Activated T-cell treated with anti-CD3 and anti-CD28 coated beads, Interleukin-2, amount 50 U/mL, for 72 hours (primary cell): ENCODE measurements at places on chromosomes 3 and 15. TPM values are rescaled to one million over a fixed set of nuclear protein-coding genes. Genes with fewer than 3 reads are reported as not detected.

- no peak overlapping the region for H3K4me3 ChIP-seq
- no peaks in the 10 kb centered on the region for H3K27me3 ChIP-seq
- no peaks in the 10 kb centered on the region for H3K36me3 ChIP-seq
- H3K27ac ChIP-seq = no peak overlapping the region
- no peak for DNase-seq
- H3K4me1 ChIP-seq = no peaks in the 10 kb centered on the region
Measured at GRCh38 chr3:14329116-14329830, 73.1 kb upstream of the SLC6A6 start.

- peaks cover 5% of the 10 kb centered on the region for H3K4me1 ChIP-seq
- DNase-seq = no peak
- H3K27me3 ChIP-seq = no peaks in the 10 kb centered on the region
- H3K36me3 ChIP-seq = no peaks in the 10 kb centered on the region
Measured at GRCh38 chr15:39649757-39650156, 68.9 kb downstream of the THBS1 start.

The TMOD3 gene
- total RNA-seq = 48.6 TPM

The H1-8 gene
- total RNA-seq = not detected

The PCSK6 gene
- 2.3 TPM for total RNA-seq

- H3K27me3 ChIP-seq = no peaks in the 10 kb centered on the region
- H3K4me3 ChIP-seq = no peak overlapping the region
- H3K4me1 ChIP-seq = no peaks in the 10 kb centered on the region
- no peak for DNase-seq
- H3K27ac ChIP-seq = no peak overlapping the region
Measured at GRCh38 chr15:46386356-46386755, 751.5 kb downstream of the SQOR start.

The FBLN2 gene
- 0.49 TPM for total RNA-seq

GRCh38 chr3:150626148-150626930 is 23.2 kb downstream of the SELENOT start:
- peaks cover 24% of the 10 kb centered on the region for H3K36me3 ChIP-seq
- DNase-seq = no peak
- no peak overlapping the region for H3K4me3 ChIP-seq
- H3K27me3 ChIP-seq = no peaks in the 10 kb centered on the region

DNA sequence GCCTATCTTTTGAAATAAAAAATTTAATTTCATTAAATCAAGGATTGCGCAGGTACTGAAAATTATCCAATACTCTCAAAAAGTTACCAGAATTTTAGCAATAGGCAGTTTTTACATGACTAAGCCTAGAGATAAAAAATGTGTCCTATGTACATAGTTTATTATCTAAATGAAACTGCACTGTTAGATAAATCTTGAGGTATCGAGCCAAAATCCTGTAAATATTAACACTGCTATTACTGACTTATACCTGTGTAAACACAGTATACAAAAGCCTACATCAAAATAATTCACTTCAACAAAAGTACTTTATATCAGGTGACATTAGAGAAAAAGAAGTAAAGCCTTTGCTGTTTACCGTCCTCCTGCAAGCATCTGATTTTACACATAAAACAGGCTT is 60.7 kb downstream of the TASOR start:
- H3K4me3 ChIP-seq = no peak overlapping the region
- peaks cover 20% of the 10 kb centered on the region for H3K4me1 ChIP-seq
- DNase-seq = no peak
- H3K36me3 ChIP-seq = peaks cover 31% of the 10 kb centered on the region
- no peaks in the 10 kb centered on the region for H3K27me3 ChIP-seq
- no peak overlapping the region for H3K27ac ChIP-seq

DNA sequence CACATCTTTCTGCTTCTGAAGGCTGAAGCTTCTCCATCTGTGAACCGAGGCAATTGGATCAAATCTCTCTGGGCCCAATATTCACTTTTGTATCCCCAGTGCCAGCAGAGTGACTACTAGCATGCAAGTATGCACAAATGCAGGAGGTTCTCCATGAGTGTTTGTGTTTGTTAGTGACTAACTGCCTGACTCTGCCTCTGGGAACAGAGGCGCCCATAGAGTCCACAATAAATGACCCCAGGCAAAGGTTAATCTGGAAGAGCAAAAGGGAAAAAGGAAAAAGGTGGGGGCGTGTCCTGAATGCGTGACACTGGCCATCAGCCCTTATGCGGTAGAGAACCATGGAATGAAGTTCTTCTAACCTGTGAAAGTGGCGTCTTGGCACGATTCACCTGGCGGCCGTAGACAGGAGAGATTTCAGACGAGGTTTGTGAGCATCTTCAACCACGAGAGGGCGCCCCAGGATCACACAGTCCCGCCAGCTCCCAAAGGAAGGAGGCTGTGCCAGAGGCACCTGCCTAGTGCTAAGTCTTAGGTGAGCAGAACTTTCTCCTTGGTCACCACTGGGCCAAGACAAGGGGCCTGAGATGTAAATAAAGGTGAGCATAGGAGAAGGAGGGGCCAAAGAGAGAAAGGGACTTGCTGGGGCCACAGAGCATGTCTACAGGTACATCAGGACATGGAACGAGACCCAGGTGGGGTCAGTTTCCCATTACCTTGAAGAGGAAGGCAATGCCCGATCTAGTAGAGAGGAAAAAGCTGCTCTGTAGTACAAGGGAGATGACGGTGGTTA is 44.2 kb downstream of the RBPMS2 start:
- H3K27ac ChIP-seq = no peak overlapping the region
- H3K4me3 ChIP-seq = no peak overlapping the region
- H3K27me3 ChIP-seq = peaks cover 5% of the 10 kb centered on the region
- no peaks in the 10 kb centered on the region for H3K36me3 ChIP-seq

DNA sequence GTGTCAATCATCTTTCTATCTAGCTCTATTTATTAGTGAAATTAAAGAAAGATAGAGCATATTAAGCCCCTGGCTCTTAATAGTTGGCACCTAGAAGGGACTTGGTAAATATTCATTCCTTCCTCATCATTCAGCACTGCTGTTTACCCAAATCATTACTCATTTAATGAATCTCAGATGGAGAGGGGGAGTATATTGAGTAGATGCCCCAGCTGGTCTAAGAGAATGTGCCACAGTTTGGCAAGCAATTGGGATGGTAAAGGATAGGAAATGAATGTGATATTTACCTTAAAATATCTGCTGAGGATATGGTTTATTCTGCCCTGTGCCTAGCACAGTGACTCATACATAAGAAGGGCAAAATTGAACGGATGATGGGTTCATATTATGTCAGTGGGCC is 6.0 kb downstream of the IL1RAP start:
- H3K27ac ChIP-seq = no peak overlapping the region
- H3K27me3 ChIP-seq = no peaks in the 10 kb centered on the region
- H3K4me3 ChIP-seq = no peak overlapping the region
- DNase-seq = no peak

GRCh38 chr3:77081240-77081661 is 41.4 kb downstream of the ROBO2 start:
- no peaks in the 10 kb centered on the region for H3K36me3 ChIP-seq
- H3K4me3 ChIP-seq = no peak overlapping the region
- DNase-seq = no peak
- no peak overlapping the region for H3K27ac ChIP-seq
- no peaks in the 10 kb centered on the region for H3K4me1 ChIP-seq

DNA sequence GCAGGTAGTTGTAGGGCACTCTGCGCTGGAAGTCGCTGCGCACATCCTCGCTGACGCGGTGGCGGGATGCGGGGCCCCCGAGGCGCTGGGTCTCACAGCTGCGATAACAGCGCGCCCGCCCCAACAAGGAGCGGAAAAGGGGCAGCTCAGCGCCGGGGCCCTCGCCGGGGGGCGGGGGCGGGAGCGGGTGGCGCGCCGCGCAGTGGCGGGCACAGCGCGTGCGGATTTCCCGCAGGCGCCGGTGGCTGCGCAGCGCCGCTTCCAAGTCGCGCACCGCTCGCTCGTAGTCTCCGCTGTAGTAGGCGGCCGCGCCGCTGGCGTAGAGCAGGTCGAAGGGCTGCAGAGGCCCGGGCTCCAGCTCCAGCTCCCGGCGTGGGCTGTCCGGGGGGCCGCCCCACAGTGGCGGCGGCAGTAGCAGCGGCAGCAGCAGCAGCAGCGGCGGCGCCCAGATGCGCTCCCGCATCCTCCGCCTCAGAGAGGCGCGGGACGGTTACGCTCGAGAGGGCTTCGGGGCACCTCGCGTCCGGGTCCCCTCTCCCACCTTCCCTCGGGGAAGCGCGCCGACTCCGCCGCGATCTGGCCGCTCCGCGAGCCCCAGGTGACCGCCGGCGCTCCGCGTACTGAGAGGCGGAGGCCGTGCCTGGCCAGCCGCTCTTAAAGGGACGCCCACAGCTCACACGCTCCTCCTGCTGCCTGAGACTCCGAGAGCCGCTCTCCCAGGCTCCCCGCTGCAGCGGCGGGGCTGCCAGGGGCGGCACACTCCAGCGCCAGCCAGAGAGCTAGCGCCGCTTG is at the start of gene P3H2:
TSS of gene P3H2 (minus strand) at position 629 of the 792 bp plus-strand sequence. CDS start at position 463, 166 bp downstream.
- peak; percentile 35 for DNase-seq
- H3K4me3 ChIP-seq = peak within 1 kb of the TSS; percentile 75
- H3K4me1 ChIP-seq = peaks cover 8% of the 10 kb centered on the region
- peaks cover 2% of the 10 kb centered on the region for H3K36me3 ChIP-seq
- H3K27me3 ChIP-seq = peaks cover 70% of the 10 kb centered on the region

The SNX22 gene
- total RNA-seq = 0.60 TPM

The MKRN3 gene
- 2.1 TPM for total RNA-seq

GRCh38 chr15:68256675-68257450 is 20.7 kb upstream of the FEM1B start:
- H3K4me3 ChIP-seq = peak overlapping the region; percentile 83
- H3K4me1 ChIP-seq = peaks cover 7% of the 10 kb centered on the region
- no peaks in the 10 kb centered on the region for H3K36me3 ChIP-seq
- peak; percentile 61 for DNase-seq
- H3K27me3 ChIP-seq = no peaks in the 10 kb centered on the region

DNA sequence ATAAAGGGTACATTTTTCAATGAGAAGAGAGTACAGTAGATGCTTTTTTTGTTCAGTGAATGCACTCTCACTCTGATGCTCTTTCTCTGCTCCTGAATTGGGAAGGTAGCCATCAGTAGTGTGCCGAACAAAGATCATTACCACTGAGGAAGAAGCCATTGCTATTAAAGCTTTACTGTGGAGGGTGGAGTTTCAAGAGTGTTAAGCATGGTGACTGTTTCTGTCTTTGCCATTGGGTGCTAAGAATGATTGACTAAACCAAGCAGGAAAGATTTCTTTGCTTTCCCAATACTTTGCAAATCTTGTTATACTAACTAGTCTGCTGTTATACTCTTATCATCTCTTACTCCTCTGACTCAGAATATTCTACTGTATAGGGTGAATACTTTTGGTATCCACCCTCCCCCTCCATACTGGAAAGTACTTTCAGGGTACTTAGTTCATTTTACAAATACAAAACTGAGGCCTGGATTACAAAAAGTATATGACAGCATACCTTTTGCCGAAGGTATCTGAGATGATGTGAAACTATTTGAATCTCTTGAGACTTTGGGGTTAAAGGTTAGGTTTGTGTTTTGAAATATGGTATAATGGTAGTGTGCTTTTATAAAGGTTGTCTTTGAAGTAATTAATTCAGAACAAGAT is 1.7 kb downstream of the RAB11A start:
- peak overlapping the region; percentile 97 for H3K4me3 ChIP-seq
- no peaks in the 10 kb centered on the region for H3K27me3 ChIP-seq
- no peak for DNase-seq
- H3K4me1 ChIP-seq = peaks cover 56% of the 10 kb centered on the region
- peaks cover 10% of the 10 kb centered on the region for H3K36me3 ChIP-seq

The INSYN1 gene
- not detected for total RNA-seq

DNA sequence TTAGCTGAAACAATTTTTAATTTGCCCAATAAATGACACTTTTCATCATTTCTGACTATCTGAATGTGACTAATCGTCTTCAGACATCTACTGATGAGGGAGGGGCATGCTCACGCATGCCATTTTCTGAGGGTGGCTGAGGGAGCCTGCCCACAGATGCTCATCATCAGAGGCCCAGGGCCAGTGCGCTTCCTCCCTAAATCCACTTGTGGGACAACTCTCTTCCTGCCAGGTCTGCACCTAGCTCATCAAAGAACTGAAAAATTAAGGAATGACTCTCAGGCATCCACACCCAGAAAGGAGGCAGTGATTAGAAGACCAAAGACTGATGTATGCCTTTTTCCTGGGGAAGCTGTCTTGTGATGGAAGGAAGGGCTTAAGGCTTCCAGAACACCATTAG is 22.8 kb downstream of the RTP3 start:
- no peak overlapping the region for H3K27ac ChIP-seq
- H3K4me3 ChIP-seq = no peak overlapping the region
- peaks cover 9% of the 10 kb centered on the region for H3K4me1 ChIP-seq
- no peaks in the 10 kb centered on the region for H3K27me3 ChIP-seq
- H3K36me3 ChIP-seq = no peaks in the 10 kb centered on the region

The CCDC39 gene
- not detected for total RNA-seq
